ENCODE measurements at places on chromosomes 1 and 21.

- no peak for DNase-seq
Measured at GRCh38 chr1:28740118-28740517, 3.4 kb downstream of the YTHDF2 start.

DNA sequence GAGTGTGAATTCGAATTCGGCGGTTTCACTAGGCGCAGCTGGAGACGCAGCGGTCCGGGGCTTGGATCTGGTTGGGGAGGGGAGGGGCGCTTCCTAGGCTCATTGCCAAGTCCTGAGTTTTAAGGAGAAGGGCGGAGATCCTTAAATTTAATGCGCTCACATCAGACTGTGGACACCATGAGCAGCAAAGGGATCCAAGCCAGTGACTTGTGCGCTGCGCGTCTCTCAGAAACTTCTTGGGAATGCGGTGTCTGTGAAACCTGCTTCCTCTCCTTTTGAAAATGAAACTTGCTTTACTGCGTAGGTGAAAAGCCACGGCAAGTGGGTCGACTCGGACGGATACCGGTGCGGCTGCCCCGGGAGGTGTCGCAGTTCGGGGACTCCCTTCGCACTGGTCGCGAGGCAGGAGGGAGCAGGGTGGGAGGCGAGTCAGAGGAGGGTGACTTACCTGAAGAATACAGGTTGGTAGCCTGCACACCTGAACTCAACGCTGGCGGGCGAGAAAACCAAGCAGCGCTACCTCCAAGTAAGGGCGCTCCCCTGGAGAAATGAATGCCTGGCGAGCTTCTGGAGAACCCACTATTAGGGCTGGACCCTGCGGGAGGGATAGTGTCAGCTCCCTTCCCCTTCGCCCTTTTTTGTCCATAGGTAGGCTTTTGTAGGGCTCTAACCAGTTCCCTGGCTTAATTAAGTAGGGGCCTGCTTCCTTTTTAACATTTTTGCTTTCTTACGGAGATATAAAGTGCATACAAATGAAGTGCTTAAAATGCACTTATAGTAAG lies 992 bp downstream of the TENT5C start:
- no peak for DNase-seq

- DNase-seq, result no peak
Measured at GRCh38 chr1:222047366-222047765, 305.5 kb upstream of the DUSP10 start.

DNA sequence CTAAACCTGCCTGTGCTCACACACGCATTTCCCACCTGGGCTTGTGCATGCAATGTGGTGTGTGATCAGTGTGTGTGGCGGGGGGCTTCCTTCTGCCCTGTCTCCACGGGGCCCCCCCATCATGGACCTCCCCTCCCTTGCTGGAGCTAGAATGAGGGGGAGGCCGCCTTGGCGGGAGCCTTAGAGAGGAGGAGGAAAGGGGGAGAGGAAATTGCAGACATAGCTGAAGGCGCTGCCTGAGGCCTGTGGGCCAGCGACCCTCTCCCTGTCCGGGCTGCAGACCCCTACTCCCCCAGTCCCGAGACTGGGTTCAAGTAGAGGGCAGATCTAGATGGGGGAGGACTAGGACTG lies 883 bp upstream of the EVA1B start:
- DNase-seq, result no peak

- DNase-seq, result no peak
Measured at GRCh38 chr1:93694039-93694438, 12.4 kb upstream of the BCAR3 start.

- DNase-seq, result no peak
Measured at GRCh38 chr1:87436534-87436933, 107.9 kb downstream of the LMO4 start.

- no peak for DNase-seq
Measured at GRCh38 chr1:119713749-119714456, 2.2 kb downstream of the PHGDH start.

- no peak for DNase-seq
Measured at GRCh38 chr1:14910984-14911721, 242.4 kb upstream of the TMEM51 start.

- DNase-seq, result no peak
Measured at GRCh38 chr1:174969977-174970376, 29.8 kb upstream of the CACYBP start.

DNA sequence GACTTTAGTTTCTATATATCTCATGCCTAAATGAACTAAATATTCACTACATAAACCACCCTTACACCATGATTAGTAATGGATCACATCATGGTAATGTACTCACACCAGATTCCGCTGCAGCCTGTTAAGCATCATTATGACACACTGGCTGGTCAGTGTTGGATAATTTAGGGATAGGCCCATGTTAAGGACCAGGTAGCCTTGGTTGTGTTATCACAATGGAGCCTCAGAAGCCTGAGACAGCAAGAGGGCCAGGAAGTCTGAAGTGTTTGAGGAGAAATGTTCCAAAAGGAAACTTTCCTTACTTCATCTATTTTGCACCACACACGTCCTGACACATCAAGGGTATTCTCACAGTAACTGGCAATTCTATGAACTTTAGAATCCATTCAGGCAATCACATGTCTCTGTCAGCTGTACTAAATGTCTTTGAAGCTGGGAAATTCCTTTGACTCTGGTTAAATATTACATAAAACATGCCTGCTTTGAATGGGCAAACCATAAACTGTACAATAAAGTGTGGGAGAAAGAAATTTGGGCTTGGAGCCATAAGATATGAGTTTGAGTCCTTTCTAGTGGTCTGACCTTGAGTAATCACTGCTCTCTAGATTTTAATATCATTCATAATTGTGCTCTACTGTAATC lies 105.3 kb upstream of the DPT start:
- no peak for DNase-seq

- DNase-seq, result no peak
Measured at GRCh38 chr21:33700491-33700890, 58.2 kb downstream of the ITSN1 start.

GRCh38 chr1:83912876-83913275 lies 86.1 kb downstream of the TTLL7 start:
- no peak for DNase-seq

- no peak for DNase-seq
Measured at GRCh38 chr1:110003747-110004428, 19.3 kb downstream of the AHCYL1 start.

GRCh38 chr1:77288275-77288674 lies 6.5 kb downstream of the AK5 start:
- DNase-seq, result no peak

GRCh38 chr1:111369177-111369576 lies 58.4 kb downstream of the OVGP1 start:
- no peak for DNase-seq

DNA sequence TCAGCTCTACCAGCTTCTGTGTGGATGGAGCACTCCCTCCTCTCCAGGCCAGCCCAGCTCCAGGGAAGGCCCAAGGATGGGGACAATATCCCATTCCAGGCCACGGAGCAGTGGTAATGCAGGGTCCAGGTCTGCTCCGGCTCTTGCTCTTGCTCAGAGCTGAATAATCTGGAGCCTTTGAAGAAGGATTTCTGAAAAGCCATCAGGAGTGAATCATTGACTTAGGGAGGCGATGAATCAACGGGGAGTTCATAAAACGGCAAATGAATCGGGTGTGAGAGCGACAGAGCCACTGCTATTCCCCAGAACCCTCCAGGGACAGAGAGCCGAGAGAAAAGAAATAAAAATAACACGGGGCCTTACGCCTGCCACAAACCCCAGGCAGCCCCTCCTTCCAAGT lies 7.7 kb downstream of the POU3F1 start:
- DNase-seq, result no peak

DNA sequence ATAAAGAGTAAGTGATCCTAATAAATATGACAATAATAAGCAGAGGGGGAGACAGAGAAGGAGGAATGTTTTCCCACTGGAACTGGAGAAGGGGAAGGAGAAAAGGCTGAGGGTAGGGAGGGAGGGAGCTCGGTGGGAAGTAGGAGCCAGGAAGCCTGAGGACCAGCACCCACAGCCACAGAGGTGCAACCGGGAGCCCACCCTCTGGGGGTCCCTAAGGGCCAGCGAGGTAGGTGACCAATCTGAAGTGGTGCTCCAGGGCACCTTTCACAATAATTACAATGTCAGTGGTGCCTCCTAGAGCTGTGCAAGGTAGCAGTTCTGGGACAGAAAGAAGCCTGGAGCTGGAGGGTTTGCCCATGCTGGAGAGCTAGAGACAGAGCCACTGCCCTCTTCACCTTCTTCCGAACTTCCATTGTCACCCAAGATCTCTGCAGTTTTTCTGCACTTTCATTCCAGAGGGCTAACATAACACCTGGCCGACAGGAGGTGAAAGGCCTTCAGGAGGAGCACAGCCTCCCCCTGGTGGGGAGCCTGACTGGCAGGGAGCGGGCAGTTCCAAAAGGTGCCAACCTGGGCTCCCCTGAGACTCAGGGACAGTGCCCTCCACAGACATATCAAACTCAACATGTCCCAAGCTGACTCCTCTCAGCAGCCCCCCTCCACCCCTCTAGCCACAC lies 4.1 kb upstream of the AHCYL1 start:
- no peak for DNase-seq

GRCh38 chr21:41760411-41760810 lies 6.4 kb downstream of the RIPK4 start:
- DNase-seq, result no peak

DNA sequence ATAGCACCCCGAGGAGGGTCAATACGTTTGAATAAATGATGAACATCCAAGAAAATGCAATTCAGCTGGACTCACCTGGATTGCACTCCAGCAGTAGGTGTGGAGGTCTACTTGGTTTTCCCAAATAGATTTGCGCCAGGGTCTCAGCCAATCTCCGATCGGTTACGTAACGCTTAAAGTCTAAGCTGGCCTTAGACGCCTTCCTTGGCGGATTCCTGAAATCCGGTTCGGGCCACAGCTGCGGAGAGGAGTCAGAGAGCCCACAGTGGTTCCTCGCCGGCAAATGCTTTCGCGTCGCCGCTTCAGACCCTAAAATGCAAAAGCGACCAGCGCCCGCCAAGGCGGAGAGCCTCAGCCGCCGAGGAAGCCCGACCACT lies 322 bp downstream of the TFB2M start:
- peak; percentile 73 for DNase-seq

GRCh38 chr21:46081862-46082712 lies 15.8 kb upstream of the COL6A2 start:
- peak; percentile 58 for DNase-seq

DNA sequence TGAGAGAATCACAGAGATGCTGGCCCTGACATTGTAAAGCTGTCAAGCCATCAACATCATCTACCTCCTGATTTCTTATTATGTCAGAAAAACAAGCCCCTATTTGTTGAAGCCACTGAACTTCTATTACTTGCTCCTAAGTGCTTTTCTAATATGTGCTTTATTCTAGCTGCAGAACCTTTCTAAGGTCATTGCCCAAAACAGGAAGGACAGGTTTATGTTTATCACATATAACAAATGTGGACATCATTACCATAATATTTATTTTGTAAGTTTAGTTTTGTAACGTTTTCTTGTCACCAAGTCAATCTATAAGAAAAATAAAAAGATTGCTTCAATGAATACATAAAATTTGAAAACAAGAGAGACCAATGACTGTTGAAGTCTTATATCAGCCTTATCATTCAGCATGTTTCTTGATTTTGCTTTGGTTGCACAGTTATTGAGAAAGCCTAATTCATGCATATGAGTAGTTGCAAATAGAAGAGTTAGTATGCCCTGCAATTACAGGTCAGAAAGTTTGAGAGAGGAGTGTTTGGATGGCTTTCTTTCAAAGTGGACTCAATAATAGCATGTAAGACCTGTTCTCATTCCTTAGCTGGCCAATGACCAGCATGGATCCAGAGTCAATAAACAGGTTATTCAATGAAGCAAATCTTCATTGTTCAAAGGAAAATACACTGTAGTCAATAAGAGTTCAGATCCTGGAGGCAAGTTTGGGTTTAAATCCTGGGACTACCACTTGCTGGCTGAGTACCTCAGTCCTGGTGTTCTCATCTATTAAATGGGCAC lies 84.1 kb downstream of the MAB21L3 start:
- DNase-seq, result no peak

DNA sequence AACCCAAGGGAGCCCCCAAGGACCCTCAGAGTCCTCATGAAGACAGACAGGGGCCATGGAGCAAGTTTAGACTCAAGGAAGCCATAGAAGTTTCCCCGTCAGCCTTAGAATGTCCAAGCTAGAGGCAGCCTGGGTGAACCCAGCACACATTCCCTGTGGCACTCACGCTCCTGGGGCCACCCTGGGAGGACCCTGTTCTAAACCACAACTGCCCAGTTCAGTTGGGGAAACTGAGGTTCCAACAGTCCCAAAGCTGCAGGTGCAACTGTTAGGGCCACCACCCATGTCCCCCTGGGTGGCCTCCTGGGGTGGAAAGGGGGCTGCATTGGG lies 9.3 kb downstream of the WNT3A start:
- DNase-seq, result no peak

DNA sequence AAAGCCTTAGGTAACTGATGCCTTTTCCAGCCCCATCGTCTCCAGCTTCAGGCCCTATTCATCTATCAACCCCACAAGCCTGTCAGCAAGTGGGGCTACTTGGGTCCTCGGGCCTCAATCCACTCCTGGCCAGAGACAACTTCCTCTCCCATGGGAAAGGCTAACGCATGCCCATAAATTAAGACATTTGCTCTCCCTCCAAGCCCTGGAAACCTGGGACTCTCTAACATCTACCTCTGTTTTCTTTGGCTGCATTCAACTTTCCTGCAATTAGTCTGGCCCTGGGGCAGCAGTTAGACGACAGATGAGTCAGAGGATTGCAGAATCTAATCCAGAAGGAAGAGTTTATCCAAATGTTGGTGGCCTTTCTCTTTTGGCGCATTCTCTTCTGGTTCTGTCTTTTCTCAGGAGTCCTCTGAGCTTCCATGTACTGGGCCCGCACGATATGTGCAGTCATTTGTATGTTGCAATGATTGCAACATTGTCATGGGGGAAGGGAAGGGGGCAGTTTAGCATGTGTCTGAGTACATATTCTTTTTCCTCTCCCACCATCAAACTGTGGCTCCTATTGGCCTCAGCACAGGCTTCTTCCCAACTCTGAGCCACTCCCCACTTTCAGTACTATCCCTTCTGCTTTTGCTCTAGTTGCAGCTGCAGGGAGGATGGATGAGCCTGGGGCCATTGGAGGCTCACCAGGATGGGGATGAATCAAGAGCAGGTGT lies 54.4 kb downstream of the NAV1 start:
- DNase-seq, result no peak

GRCh38 chr1:165829888-165830287 lies 2.5 kb downstream of the UCK2 start:
- no peak for DNase-seq

GRCh38 chr1:210394281-210394821 lies 65.6 kb downstream of the HHAT start:
- DNase-seq, result no peak

- no peak for DNase-seq
Measured at GRCh38 chr1:244094880-244095528, 43.9 kb downstream of the ZBTB18 start.

DNA sequence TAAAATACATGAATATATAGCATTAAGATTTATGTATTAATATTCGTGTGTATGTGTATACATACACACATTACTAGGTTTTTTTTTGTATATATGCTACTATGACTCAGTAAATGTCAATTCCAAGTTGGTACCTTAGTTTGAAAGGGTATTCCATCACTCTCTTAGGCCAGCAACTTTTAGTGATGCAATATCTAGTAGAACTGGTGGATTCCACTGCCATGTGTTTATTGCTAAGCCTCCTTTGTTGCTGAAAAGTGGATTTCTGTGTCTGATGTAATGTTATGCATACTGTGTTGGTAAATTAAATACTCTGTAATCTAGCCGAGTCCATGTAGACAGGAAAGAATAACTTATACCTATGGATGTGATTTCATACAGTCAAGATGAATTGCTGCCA lies 16.9 kb upstream of the COL11A1 start:
- DNase-seq, result no peak

- DNase-seq, result no peak
Measured at GRCh38 chr1:9861360-9861759, 37.6 kb upstream of the CLSTN1 start.
